ENCODE measurements at places on chromosomes 1 and 21. TPM values are rescaled to one million over a fixed set of nuclear protein-coding genes. Genes with fewer than 3 reads are reported as not detected.

- DNase-seq, result peak; percentile 78
Measured at GRCh38 chr1:67683316-67683715, 1.7 kb upstream of the GADD45A start.

- DNase-seq, result no peak
Measured at GRCh38 chr1:179794669-179795068, 51.6 kb downstream of the FAM163A start.

GRCh38 chr1:213014642-213015041 is 1.0 kb downstream of the ANGEL2 start:
- peak; percentile 13 for DNase-seq

DNA sequence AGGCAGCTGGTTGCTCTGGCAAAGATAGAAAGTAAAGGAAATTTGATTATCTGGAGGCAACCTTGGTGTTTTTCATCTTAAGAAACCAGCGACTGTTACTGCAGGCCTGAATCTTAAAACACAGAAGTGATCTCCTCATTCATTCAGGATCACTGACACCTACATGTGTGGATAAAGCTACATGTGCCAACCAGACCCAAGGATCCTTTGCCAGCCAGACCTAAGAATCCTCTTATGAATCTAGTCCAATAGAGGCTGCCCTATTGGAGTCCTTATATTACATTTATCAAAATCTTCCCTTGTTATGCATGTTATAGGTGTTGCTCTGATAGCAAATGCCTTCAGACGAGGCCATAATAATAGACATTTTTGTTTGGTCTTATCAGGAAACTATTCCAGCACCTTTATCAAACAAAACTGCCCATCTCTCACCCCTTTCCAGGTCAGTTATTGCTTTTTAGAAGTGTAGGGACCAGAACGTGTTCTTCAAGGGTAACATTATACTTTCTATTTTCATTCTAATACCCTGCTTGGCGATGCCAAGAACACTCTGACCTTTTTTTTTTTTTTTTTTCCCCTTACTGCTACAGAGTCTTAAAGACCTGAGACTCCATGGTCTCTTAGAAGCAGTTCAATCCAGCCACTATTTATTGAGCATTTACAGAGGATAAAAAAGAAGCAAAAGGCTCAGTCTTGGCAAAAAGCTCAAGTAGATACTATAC is 175.5 kb upstream of the PTBP2 start:
- no peak for DNase-seq

DNA sequence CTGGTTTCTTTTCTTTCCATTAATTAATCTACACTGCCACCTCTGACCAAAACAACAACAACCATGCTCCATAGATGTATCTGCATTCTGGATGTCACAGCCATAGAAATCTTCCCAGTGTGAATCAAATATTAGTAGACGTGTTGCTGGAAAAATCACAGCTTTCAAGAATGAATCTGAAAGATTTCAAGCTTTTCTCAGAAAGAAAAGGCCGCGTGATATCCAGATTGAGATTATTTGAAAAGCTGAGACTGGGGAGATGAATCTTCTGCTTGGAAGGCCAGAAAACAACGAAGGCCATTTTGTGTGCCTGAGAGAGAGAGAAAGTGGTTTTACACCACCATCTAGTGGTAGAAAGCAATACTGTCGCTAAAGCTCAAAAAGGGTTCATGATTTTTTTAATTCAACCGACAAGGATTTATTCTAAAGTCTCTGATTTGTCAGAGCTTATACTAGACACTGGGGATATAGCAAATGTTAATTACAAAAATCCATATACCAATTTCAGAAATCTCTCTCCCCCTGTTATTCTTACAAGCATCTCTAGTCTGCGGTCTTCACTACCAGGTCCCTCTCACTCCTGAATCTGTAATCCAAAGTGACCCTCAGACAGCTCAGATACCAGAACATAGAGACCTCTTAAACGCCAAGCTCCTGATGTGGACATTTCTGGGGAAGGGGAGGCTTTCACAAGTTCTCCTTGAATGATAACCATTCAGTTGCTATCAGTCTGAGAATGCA is 87.5 kb upstream of the SGIP1 start:
- DNase-seq, result peak; percentile 76

DNA sequence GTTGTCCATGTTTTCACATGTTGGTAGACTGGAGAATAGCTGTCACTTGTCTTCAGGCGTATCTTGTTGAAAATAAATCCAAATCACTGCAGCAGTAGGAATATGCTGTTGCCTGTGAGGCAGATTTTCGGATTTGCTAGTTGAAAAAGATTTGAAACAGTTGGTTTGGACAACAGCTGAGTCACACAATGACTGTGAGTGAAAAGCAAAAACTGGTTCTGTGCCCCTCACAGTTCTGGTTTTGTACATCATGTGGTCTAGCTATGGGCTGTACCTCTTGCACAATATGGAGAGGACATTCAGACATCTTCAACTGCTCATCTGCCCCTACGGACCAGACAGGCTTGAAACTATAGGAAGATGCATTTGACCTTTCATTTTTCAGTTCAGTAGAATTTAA is 1.8 kb downstream of the ARF1 start:
- peak; percentile 84 for DNase-seq

- DNase-seq, result peak; percentile 46
Measured at GRCh38 chr1:227946624-227947385, 927 bp downstream of the WNT9A start.

- DNase-seq, result no peak
Measured at GRCh38 chr1:223156343-223156742, 13.3 kb upstream of the TLR5 start.

- DNase-seq, result no peak
Measured at GRCh38 chr1:164225011-164225410, 334.0 kb upstream of the PBX1 start.

DNA sequence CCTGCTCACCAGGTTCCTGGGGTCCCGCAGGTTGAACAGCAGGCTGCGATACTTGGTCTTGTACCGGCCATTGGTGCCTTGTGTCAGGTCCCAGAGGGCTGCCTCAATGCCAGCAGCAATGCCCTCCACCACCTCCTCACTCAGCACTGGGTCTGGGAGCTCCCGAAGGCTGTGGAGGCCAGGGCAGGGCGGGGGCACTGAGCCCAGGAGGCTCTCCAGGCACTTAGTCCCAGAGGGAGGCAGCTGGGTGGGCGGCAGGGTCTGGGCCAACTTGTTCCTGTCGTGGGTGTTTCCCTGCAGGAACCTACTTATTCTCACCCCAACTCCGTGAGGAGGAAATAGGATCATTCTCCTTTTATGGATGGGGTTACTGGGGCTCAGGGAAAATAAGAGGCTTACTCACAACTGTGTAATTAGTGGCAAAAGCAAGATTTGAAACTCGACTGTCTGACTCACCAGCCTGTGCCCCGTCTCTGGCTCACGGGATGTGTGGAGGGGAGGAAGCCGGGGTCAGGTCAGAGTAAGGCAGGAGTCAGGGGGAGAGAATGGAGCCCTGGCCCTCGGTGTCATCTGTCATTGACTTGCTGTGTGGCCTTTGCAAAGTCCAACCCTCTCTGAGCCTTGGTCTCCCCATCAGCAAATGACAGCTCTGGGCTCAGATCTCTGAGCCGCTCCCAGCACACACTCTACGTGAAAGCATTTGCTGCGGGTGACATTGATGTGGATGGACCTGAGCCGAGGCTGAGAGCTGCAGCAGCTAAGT is 17.2 kb downstream of the SPOCD1 start:
- peak; percentile 90 for DNase-seq

Gene TSPAN2
- total RNA-seq, result 0.83 TPM

Gene SPATA21
- not detected for total RNA-seq

Gene LAMB3
- 0.72 TPM for total RNA-seq

Gene SLAMF9
- 0.28 TPM for total RNA-seq

Gene WARS2
- 18.3 TPM for total RNA-seq
